ENCODE measurements at places on chromosomes 1 and 21.

DNA sequence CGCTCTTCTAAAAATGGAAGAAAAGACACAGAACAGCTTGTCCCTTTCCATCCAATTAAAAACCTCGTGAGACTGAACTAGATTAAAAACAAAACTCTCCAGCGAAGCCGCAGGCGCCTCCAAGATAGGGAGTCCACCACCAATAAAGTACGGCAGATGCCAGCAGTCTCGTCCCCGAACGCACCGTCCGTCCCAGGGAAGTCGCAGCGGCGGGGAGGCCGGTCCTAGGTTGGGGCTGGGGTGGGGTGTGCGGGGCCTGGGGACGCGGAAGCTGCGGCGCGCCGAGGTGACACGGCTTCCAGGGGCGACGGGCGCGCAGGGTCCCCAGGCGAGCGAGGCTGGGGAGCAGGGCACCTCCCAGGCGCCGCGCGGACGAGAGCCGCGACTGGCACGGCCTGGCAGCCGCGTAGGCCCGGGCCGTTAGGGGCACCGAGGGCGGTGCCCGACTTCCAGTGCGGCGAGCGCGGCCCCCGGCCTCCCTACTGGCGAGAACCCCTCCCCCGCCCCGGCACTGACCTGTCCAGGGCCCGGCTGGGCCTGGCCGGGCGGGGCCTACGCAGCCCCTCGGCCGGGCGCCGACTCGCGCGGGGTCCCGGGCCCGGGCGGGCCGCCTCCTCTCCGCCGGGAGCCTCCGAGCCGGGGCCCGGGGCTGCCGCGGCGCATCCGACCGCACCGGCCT, 28.3 kb upstream of the A3GALT2 start:
- DNase-seq = no peak

- DNase-seq = no peak
Measured at GRCh38 chr1:240956020-240956419, 344.1 kb upstream of the GREM2 start.

DNA sequence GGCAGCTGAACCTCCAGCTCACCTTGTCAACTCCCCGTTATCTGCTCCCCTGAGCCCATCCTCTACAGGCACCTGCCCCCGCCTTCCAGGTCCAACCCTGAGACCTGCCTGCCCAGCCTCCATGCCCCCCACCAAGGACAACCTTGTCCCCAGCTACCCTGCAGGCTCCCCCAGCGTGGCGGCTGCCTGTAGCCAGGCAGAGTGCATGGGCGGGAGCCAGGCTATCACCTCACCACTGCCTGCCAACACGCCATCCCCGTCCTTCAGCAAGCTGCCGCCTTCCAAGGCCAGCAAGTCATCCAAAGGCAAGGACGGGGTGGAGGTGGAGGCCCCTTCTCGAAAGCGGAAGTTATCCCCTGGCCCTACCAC, 3.0 kb upstream of the CYB561D1 start:
- DNase-seq = no peak

GRCh38 chr1:203706444-203706843, 58.5 kb upstream of the LAX1 start:
- DNase-seq = no peak

GRCh38 chr21:29737186-29737585, 202.6 kb downstream of the GRIK1 start:
- no peak for DNase-seq

GRCh38 chr1:214492401-214493075, 58.9 kb downstream of the PTPN14 start:
- DNase-seq = no peak

DNA sequence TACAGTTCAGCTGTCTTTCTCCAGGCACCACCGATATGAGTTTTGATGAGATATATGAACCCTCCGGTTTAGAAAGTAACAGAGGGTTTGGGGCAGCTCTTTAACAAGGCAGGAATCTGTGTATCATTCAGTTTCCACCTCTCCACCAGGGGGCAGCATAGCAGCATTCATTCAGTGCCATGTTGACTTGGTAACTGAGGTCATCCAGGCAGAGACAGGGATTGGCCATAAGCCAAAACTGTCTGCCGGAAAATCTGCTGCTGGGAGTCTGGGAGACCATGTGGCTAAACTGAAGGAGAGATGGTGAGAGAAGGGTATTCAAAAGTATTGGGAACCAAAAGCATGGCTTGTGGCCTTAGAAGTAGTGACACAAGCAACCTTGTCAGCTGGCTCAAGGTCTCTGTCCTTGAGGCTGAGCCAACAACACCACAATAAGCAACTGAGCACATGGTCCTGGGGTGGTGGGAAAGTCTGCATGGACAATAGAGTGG, 98.5 kb downstream of the LMX1A start:
- peak; percentile 95 for DNase-seq

DNA sequence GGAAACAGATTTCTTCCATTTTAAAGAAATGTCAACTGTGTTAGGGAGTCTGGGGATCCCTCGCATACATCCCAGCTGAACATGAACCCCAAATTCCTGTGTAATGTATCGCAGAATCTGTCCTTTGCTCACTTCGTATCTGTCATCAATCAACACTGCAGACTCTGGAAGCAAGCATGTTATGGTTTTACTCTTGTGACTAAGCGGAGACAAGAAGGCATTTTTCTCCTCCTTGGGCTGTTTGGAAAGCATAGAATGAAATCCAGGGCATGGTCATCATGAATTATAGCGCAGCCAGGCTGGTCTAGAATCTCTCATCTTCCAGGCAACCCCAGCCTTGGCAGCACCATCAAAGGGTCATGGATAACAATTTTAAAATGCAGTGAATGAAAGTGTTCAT, 290.2 kb downstream of the KIF26B start:
- no peak for DNase-seq

DNA sequence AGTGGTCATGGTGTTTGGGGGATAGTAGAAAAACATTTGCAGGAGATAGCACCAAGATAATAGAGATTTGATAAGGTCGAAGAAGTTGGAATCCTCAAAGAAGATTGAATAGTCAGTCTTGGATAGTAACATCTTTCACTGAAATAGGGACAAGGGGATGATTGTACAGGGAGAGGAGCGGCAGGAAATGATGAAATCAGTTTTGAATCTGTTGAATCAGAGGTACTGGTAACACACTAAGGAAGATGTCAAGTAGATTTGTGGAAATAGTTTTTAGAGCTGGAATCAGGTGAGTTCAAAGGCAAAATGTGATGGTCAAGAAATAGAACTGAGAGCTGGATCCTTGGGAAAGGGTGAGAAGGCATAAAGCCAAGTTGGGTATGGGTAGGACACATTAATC, 26.5 kb downstream of the CAP1 start:
- no peak for DNase-seq

DNA sequence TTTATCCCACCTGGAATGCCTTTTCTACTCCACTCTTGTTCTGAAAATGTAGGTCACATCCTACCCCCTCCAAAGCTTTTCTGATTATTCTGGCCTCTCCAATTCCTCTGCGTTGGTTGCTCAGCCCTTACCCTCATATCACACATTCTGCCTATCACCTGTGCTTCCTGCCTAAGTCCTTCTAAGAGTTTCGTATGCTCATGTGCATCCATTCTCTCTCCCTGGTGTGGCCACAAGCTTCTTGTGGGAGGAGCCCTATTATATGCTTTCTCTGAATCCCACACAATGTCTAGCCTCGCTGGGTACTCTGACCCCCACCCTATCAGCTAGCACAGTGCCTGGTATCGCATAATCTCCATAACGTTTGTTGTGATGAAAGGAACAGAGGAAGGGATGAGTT, 54.2 kb downstream of the CD58 start:
- DNase-seq = no peak

- no peak for DNase-seq
Measured at GRCh38 chr1:242886137-242886536, 361.6 kb upstream of the PLD5 start.

DNA sequence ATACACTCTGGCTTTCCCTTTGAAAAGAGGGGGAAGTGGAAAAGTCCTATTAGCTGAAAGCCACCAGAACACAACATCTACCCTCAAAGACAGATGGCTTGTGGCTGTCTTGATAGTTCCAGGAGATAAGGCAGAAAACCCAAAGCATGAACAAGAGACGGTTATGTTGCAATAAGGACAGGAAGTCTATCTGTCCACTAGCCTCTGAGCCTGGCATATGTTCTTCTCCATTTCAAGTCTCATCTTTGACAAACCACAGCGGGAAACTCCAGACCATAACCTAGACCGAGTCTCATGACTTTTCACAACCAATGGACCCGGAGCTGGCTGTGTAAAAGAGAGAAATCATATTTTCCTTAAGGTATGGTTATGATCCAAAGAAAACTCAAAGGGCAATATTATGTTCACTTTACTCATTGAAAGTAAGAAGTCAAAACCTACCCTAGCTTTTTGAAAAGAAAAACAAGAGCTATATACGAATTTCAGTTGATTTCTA, 33.8 kb downstream of the DUSP10 start:
- DNase-seq = no peak

DNA sequence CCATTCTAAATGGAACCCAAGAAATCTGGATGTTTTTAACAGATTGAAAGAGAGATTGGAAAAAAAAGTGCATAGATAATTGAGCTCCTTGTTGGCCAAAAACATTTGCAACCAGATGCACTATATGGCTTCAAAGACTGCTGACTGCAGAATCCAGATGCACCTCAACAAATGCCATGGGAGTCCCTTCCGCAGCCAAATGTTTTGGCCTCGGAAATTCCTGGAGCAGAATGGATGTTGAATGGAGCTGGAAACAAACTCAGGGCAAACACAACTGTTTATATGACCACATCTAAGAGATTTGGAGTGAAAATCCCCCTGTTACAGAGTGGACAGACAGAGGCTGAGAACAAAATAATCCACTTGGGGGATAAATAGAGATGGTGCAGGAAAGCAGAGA, 285.0 kb upstream of the NFIA start:
- no peak for DNase-seq

DNA sequence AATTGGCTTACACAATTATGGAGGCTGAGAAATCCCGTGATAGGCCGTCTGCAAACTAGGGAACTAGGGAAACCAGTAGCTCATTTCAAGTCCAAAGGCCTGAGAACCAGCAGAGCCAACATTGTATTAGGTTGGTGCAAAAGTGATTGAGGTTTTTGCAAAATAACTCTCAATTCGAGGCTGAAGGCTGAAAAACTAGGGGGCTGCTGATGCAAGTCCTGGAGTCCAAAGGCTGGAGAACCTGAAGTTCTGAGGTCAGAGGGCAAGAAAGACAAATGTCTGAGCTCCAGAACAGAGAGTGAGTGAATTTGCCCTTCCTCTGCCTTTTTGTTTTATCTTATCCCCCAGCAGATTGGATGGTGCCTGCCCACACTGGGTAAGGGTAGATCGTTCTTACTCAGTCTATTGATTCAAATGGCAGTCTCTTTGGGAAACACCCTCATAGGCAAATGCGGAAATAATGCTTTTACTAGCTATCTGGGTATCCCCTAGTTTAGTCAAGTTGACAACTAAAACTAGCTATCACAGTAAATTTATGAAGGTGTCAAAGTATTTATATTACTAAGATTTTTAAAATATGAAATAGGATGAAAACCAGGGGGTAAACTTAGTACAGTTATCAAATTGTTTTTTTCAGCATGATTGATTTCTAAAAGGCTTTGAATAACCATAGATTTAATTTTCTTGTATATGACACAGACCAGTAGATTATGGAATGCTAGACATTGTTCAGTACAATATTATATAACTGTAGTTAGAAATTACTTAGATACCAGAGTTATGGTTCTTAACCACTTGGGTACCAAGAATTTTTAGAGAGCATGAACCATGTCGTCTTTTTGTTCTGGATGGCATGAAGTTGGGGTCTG, 15.4 kb downstream of the RABGAP1L start:
- DNase-seq = no peak

- no peak for DNase-seq
Measured at GRCh38 chr1:24364975-24365678, 46.0 kb downstream of the GRHL3 start.

- no peak for DNase-seq
Measured at GRCh38 chr1:207581496-207582153, 63.3 kb upstream of the CR1L start.

- no peak for DNase-seq
Measured at GRCh38 chr1:231619257-231619634, 7.3 kb upstream of the DISC1 start.

- no peak for DNase-seq
Measured at GRCh38 chr21:38280867-38281266, 24.1 kb downstream of the KCNJ15 start.

DNA sequence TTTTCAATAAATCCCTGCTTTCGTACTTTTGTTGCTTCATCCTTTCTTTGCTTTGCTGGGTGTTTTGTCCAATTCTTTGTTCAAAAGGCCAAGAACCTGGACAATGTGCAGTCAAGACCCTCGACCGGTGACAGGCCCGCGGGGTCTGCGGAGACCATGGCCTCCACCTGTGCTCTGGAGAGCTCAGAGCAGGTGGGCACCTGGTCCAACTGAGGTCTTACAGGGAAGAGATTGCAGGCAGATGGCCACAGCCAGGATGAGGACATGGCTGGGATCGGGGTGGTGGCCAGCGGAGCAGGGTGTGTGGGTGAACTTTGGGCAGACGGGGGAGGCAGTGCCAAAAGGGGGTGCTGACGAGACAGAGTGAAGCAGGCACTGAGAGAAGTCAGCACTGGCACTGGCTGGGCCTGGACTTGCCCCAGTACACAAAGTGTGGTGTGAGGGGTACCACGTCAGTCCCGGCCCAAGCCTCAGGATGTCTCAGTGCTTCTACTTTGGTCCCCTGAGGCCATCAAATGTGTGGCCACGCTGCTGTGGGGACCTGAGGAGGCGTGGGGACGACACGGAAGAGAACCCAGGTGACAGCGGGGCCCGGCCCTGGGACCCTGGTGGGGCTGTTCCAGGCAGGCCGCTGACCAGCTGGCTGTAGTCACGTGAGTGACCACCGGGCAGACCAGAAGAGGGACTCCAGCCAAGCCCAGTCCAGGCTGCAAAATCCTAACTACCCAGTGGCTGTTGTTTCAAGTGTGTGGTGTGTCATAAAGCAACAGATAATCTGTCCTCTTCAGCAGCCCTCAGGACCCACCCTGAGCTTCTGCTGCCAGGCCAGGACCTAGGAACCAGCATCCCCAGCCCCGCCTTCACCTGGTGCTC, 10.4 kb upstream of the CCDC27 start:
- no peak for DNase-seq

GRCh38 chr1:18794561-18794960, 64.9 kb downstream of the TAS1R2 start:
- DNase-seq = no peak

DNA sequence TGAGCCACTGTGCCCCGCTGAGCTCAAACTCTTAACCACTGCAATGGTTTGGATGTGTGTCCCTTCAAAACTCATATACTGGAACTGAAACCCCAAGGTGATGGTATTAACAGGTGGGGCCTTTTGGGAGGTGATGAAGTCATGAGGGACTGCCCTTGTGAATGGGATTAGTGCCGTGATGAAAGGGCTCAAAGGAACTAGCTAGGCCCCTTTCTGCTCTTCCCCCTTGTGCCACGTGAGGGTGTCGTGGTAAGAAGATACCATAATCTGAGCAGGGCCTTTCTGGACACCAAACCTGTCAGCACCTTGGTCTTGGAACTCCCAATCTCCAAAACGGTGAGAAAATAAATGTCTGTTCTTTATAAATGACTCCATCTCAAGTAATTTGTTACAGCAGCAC, 45.5 kb upstream of the SPOCD1 start:
- DNase-seq = no peak

All from NCI-H187 (cell line).